Gastroesophageal sphincter (tissue), 4 donors: ENCODE measurements at places on chromosomes 16 and 17. TPM values are rescaled to one million over a fixed set of nuclear protein-coding genes. Genes with fewer than 3 reads are reported as not detected.
A peak's percentile ranks its signal among the peaks of the same experiment; 100 is the strongest.

DNA sequence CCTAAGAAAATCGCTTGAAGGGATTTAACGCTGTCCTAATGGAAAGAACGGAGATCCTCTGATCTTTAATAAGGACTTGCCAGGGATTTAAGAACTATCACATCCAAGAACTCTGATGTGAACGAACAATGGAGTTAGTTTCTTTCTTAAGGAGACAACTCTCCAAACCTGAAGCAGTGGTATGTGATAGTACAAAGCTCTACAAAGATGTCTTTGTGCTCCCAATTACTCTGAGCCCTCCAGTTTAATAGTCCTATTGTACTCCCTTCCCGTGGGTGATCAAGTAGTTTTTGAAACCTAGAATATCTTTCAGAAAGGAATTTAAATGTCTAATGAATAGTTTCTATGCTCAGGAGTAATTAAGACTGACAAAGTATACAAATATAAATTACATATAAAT, 123.8 kb downstream of the FTO start:
- no peak for ATAC-seq

CDH3 gene
- total RNA-seq, result 1.7 TPM

GRCh38 chr16:67470359-67470758, 10.6 kb downstream of the ATP6V0D1 start:
- ATAC-seq, result peak; percentile 30

- peak; percentile 9 for ATAC-seq
These were observed at the start of gene DERL2 for GRCh38 chr17:5485270-5486205. Gene DERL2 (minus strand): TSS chr17:5486178. CDS start chr17:5486161, 17 bp downstream.

- ATAC-seq, result no peak
These were observed 60.2 kb downstream of the SMPD3 start for GRCh38 chr16:68388124-68388523.

DNA sequence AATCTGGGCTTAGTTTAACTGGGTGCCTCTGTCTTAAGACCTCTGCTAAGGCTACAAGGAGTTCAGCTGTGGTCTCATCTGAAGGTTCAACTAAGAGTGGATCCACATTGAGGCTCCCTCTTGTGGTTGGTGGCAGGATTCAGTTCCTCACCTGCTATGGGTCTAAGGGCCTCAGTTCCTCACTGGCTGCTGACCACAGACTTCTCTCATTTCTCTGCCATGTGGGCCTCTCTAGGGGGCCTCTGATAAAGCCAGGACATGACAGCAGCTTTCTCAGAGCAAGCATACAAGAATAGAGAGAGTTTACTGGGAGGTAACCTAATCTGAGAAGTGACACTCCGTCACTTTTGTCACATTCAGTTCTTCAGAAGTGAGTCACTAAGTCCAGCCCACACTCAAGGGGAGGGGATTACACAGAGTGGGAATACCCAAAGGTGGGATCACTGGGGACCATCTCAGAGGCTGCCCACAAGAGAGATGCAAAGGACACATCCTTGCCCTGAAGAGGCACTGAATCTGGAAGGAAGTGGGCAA, 19.2 kb upstream of the ABAT start:
- ATAC-seq, result no peak

C16orf46 gene
- not detected for total RNA-seq
